ENCODE measurements at places on chromosomes 4 and X.

- DNase-seq: no peak
These were observed 534.8 kb upstream of the HTR2C start for GRCh38 chrX:114049063-114049462.

DNA sequence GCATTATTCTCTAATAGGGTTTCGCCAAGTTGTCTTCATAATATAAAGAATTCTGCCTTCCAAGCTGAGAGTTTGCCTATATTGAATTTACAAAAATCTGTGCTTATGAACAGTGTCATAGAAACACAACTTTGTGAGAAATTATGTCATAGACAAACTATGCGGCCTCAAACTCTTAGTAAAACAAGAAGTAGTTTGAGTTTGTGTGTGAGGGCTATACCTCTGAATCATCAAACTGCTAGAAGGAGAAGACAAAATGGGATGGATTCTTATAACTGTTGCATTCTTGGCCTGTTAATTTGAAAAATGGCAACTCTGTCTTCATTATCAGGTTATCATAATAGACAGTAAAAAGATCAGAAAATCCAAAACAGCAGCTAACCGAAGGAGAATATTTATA lies 46.1 kb upstream of the NAP1L5 start:
- no peak for DNase-seq

DNA sequence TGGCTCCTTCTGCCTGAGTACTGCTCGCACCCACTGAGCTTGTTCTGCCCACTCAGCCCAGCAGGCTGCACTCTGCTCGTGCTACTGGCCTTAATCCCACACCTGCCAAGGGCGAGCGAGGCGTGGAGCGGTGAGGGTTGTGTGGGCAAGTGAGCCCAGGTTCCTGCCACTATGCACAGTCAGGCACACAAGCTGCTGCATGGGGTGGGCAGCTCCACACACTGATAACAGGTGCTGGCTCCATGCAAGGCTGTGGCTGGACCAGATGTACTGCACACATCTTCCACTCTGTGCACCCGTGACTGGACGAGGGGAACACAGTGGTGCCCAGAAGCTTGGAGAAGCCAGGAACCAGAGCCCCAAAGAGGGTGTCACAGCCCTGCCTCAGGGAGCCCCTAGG lies 184.3 kb upstream of the NUDT6 start:
- no peak for DNase-seq

- no peak for DNase-seq
These were observed 71.2 kb downstream of the BEND2 start for GRCh38 chrX:18149454-18149853.

GRCh38 chrX:53153581-53153980 lies 59.6 kb downstream of the KANTR start:
- no peak for DNase-seq

DNA sequence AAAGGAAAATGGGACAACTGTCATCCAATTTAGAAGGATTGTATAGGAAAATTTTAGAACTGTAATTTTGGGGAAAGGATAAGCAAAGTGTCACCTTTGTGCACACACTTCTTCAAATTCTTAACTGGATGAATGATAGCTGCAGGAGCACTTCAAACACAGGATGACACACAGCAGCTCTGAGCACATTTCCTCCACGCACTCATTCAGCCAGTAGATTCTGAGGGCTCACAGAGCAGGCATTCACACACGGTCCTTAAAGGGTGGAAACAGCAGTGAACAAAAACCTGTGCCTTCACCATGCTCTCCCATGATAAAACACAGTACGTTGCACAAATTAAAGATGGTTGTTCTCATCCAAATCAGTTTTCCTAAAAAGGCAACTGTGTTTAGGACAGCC lies 38.5 kb upstream of the KLF3 start:
- DNase-seq: no peak

DNA sequence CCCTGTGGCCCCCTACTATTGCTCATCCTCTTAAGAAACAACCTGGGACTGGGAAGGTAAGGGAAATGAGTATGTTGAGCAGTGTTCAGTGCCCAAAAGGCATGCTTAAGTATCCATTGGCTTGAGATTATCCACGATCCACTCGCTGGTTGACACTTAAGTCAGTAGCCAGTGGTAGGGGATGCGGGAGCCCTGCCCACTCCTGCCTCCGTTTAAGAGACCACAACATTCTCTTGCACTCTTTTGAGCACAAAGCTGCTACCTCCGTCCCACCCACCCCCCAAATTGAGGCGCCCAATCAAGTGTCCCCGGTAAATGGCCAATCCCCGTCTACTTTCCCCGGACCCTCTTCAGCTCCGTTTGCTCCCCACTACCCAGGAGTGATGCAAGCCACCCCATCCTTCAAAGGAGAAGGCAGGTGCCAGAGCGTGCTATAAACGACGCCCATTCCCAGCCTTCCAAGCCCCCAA lies 25.0 kb downstream of the UTP14A start:
- DNase-seq: no peak

DNA sequence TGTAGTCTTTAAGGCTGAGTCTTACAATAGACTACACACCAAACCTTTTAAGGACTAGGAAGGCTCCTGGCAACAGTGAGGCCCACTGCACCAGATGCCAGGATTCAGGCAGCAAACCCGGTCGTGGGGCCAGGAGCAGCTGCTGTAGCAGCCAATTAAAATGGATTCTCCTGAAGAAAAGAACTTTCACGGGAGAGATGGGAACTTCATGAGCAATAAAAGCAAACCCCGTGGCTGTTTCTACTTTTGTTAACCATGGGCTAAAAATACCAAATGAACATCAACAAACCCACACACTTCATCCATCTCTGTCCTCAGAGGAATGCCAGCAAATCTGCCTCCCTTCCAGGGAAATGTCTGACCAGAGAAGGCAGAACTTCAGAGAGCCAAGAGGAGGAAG lies 101.4 kb downstream of the BTC start:
- no peak for DNase-seq

- DNase-seq: no peak
These were observed 26.9 kb downstream of the ARFIP1 start for GRCh38 chr4:152806501-152807125.

DNA sequence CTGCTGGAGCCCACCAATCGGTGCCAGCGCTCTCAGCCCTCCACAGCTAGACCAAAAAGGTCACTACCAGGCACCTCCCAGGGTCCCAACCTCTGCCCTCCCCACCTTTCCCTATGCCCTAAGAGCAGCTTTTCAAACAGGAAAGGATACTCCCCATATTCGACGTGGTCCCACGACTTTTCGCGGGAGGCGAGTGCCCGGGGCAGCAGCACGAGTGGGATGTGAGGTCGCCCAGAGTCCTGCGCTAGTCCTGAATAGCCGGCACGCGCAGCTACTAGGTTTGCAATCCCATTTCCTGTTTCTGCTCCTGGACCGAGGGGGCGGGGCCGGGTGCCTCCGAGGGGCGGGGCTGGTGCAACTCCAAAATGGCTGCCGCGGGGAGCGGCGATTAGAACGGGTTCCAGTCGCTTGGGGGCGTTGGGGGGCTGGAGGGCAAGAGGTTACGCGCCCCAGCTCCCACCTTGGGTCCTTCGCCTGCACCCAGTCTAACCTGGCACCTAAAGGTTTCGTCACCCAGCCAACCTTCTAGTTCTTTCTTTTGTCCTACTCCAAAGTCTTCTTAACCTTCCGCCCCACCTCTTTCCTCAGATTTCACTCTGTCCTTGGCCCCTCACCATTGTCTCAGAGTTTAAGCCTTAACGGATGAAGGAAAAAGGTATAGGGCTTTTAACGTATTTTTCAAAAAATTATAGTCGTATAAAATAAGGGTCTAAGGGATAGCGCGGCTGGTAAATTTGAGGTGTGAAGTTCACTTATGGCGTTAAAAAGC lies 85.0 kb upstream of the TENT5D start:
- DNase-seq: peak; percentile 48

- DNase-seq: no peak
These were observed 145.1 kb downstream of the CBR4 start for GRCh38 chr4:168864821-168865541.

DNA sequence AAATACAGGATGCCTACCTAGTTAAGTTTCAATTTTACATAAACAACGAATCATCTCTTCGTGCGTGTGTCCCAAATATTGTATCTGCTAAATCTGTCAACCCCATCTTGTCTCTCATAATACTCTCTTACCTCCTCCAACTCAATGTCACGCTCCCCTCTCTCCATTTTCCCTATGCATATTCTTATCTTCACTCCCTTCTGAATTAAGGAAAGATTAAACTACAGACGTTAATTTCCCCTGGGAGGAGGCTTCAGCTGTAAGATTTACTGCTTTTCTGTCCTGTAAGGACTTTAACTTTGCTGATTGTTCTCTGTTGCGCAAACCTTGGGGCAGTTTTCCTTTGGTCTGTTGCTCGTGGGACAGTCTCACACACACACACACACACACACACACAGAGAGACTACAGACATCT lies 455 bp upstream of the ABCB7 start:
- no peak for DNase-seq

GRCh38 chr4:45036677-45037076 lies 310.3 kb upstream of the GNPDA2 start:
- DNase-seq: no peak

DNA sequence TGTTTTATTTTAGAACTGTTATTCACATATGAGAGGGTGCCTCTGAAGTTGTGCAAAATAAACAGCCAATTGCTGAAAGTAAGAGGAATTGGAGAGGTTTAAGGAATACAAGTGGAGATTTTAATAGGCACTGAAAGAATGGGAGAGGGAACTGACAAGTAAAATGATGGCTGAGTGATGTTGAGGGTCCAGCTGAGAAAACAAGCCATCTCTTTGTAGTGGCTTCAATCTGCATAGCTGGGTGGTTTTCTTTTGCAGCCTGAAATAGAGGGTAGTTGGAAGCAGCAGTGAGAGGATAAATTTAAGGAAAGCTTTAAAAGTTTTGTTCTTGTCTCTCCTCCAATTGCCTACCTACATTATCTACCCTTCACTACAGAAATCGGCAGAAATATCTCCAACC lies 106.7 kb upstream of the DGKK start:
- DNase-seq: no peak

- no peak for DNase-seq
These were observed 292.6 kb upstream of the KLF3 start for GRCh38 chr4:38371391-38371851.

- no peak for DNase-seq
These were observed 60.6 kb downstream of the ELOVL6 start for GRCh38 chr4:110137829-110138228.

DNA sequence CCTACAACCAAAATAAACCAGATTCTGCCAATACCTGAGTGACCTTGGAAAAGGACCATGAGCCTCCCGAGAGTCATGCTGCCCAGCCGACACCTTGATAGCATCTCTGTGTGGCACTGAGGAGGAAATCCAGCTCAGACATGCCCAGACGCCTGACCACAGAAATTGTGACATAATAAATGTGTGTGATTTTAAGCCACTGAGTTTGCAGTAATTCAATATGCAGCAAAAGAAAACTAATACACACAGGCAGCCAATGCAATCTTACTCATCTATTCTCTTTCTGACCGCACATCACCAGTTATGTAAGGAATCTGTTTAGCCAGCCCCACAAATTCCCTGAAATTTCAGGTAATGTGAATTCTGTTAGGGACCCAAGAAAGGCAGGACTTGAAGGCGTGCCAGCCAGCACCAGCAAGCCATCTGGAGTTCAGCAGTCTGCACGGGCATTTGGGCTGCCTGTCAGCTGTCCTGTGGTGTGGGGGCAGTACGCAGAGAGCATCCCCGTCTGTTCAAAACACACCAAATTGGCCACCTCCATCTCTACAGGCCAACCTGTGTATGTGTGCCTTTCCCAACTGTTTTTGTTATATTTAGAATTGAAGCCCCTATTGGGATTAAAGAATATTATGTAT lies 176.4 kb downstream of the NLGN4X start:
- no peak for DNase-seq

DNA sequence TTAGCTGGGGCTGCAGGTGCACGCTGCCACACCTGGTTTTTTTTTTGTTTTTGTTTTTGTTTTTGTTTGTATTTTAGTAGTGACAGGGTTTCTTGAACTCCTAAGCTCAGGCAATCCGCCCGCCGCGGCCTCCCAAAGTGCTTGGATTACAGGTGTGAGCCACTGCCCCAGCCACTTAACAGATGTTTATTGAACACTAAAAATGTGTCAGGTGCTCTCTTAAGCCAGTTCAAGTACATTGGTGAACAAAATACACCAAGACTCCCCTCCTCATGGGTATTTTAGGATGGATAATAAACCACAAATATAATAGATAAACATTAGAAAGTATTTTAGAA lies 69.9 kb downstream of the TRAPPC11 start:
- DNase-seq: no peak

DNA sequence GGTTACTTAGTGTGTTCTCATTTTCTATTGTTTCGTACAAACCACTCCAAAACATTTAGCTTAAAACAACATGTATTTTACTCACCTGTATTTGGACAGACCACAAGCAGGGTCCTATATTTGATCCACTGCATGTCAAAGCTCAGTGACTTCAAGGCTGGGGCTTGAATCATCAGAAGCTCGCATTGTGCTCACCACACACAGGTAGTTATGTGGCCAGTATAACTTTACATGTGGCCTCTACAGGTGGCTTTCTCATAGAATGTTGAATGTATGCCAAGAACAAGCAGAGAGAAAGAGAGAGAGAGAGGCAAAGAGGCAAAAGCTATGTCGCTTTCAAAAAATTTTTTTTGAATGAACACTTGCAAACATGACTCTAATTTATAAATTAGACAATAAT lies 107.6 kb downstream of the QRFPR start:
- no peak for DNase-seq

- DNase-seq: no peak
These were observed 312.9 kb downstream of the NAF1 start for GRCh38 chr4:162853788-162854187.

- DNase-seq: no peak
These were observed 96.1 kb downstream of the FRYL start for GRCh38 chr4:48683784-48684666.

GRCh38 chr4:20194123-20195013 lies 57.3 kb upstream of the SLIT2 start:
- DNase-seq: no peak

GRCh38 chr4:74258963-74259362 lies 49.3 kb upstream of the EPGN start:
- DNase-seq: no peak

DNA sequence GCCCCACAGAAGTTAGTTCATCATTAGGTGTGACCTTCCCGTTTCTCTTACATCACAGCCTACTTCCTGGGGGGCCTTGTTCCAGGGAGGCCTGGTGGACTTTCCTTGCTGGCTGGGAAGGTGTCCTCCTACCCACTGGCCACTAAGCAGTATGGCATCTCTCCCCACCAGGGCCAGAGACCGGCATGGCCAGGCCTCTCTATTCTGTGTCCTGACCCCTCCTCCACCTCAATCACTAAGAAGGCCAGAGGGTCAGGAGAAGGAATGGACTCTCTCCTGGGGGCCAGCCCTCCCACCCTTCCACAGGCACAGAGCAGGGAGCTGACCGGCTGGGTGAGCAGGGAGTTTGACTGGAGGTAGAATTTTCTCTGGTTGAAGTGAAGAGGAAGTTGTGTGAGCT lies 81.9 kb downstream of the PJA1 start:
- DNase-seq: no peak

- no peak for DNase-seq
These were observed 21.2 kb downstream of the PCGF3 start for GRCh38 chr4:726838-727237.

GRCh38 chr4:128861856-128862518 lies 52.5 kb downstream of the JADE1 start:
- DNase-seq: no peak

GRCh38 chr4:84483688-84484087 lies 15.4 kb downstream of the NKX6-1 start:
- DNase-seq: no peak
